ENCODE measurements at places on chromosomes 7 and 10.

DNA sequence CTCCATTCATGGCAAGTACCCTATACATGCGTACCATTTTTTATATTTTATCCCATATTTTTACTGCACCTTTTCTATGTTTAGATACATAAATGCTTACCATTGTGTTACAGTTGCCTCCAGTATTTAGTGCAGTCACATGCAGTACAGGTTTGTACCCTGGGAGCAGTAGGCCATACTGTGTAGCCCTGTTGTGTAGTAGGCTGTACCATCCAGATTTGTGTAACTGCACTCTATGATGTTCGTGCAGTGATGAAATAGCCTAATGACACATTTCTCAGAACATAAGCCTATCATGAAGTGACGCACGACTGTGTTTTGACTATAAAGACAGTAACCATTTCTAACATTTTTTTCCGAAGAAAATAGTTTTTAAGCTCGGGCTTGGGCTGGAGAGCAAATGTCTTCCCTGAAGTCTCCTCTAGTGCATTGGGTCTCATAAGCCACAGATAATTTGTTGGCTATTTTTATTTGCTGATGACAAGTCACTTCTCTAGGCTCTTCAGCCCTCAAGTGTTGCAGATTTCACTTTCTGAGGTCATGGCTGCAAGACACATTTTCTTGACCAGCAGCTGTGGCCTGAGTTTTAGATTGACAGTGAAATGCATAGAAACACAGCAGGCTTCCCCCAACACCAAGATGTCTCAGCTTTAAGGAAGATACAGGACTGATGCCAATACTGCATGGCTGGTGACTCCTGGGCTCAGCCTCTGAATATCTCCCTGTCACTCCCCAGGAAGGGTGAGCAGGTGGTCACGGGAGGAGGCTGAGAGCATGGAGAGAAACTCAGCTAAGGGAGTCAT, 26.9 kb downstream of the EPDR1 start:
- no peak for DNase-seq

GRCh38 chr7:50149369-50149768, 56.3 kb upstream of the ZPBP start:
- DNase-seq, result no peak

- DNase-seq, result no peak
Measured at GRCh38 chr7:75613351-75613750, 121.2 kb downstream of the SPDYE5 start.

- DNase-seq, result no peak
Measured at GRCh38 chr10:52491246-52491995, 177.3 kb downstream of the DKK1 start.

- DNase-seq, result no peak
Measured at GRCh38 chr7:3318874-3319273, 17.8 kb downstream of the SDK1 start.

GRCh38 chr10:102131286-102132170, 1.3 kb upstream of the PPRC1 start:
- DNase-seq, result no peak

DNA sequence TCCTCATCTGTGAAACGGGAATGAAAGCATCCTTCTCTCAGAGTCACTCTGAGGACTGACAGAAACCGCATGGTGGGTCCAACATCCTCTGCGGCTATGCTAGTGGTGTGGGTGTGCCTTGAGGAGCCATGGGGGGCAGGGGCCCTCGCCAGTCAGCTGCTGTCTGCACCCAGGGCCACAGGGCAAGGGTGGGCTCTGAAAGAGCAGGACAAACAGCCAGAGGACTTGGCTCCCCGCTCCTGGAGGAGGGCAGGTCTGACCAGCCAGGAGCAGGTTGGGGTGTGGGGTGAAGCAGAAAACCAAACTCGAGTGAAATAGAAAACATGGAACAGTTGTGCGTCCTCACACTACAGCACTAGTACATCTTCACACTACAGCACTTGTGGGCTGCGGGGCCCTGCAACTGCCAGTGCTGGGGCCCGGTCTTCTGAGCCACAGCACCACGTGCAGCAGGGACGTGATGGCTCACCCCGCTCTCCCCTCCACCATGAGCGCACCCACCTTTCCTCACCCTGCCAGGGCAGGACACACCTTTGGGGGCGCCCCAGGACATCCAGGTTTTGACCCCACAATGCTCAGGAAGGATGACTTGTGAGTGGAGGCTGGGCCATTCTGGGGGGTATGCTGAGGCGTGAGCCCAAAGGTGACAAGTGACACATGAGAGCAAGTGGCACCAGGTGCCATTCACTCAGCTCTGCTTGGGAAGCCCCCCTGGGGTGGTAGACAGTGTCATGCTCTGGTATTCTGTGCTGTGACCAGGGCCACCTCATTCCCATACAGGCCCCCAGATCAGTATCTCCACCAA, 96.1 kb upstream of the RET start:
- peak; percentile 2 for DNase-seq

GRCh38 chr10:89478085-89478738, 57.2 kb downstream of the SLC16A12 start:
- DNase-seq, result no peak

DNA sequence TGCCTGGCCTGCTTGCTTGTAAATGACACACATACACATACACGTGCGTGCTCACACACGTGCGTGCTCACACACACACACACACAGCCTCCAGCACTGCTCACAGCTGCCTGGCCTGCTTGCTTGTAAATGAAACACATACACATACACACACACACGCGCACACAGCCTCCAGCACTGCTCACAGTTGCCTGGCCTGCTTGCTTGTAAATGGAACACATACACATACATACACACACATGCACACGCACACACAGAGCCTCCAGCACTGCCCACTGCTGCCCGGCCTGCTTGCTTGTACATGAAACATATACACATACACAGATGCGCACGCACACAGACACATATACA, 397.2 kb downstream of the PLXNA4 start:
- DNase-seq, result no peak

- no peak for DNase-seq
Measured at GRCh38 chr7:9608560-9608959, 1175.2 kb downstream of the NXPH1 start.

- DNase-seq, result no peak
Measured at GRCh38 chr10:59895629-59896116, 10.7 kb downstream of the CCDC6 start.

GRCh38 chr10:85413570-85413969, 953.0 kb downstream of the GRID1 start:
- DNase-seq, result no peak

DNA sequence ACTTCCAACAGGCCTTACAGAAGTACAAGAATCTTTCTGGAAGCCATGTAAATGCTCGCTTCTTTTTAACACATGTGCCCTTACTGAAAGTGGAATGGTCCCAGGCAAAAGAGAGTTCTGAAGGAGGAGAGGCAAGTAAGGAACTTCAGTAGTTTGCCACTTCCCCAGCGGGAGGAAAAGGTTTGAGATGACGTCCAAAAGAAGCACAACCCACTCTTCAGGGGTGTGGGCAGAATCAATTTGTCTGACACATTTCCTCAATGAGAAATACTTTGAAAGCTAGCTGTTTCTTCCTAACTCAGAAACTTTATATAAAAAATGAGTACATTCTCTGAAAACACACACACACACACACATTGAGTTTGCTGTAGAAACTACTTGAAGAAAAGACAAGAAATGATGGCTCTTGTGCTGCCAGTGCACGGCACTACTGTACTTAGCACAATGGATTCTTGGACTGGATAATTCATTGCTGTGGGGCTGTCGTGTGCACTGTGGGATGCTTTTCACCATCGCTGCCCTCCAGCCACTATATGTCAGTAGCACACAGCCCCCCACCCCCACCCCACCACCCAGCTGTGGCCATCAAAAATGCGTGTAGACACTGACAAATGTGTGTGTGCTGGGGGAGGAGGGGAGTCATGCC, 183.0 kb downstream of the SRPK2 start:
- peak; percentile 44 for DNase-seq

GRCh38 chr7:36625247-36625646, 99.0 kb downstream of the AOAH start:
- no peak for DNase-seq

GRCh38 chr7:90938371-90938770, 325.9 kb upstream of the FZD1 start:
- DNase-seq, result no peak

- DNase-seq, result no peak
Measured at GRCh38 chr7:82429408-82429807, 14.2 kb downstream of the CACNA2D1 start.

- DNase-seq, result no peak
Measured at GRCh38 chr10:6175329-6176055, 27.2 kb upstream of the PFKFB3 start.

- no peak for DNase-seq
Measured at GRCh38 chr7:27079234-27079975, 16.4 kb downstream of the HOXA1 start.

DNA sequence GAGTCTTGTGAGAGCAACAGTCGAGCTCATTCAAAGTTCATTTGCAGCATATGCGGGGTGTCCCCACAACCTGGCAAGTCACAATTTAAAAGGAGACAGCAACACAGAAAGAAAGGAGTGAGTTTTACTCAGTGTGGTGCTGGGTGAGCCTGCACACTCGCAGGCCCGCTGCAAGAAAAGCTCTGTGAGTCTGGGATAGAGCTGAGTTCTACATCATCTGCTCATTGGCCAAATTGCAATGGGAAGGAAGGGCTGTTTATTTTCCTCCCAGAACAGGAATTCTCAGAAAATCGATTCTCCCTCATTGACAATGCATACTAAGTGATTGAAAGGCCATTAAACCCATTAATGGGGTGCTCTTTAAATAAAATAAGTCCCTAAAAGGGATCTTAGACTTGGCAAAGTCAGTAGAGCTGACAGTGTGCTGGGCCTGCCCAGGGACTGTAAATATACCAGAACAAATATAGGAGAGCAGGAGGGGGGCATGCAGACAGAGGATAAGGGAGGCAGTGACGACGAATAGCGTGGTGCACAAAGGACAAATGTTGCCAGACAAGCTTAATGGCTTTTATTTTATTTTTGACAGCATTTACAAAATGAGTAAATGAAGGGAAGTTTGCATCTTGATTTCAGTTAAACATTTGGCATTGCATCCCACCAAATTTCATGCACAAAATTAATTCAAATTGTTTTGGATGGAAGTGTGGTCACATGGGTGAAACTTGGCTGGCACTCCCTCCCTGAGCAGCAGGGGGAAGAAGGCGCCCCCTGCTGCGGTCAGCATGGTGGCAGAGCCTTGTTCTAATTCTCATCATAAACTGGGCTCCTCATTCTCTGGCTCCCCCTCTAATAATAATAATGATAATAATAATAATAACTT, 215.7 kb downstream of the SNX10 start:
- DNase-seq, result no peak

- DNase-seq, result no peak
Measured at GRCh38 chr7:134089446-134089845, 37.7 kb upstream of the LRGUK start.

- DNase-seq, result no peak
Measured at GRCh38 chr10:57338823-57339558, 928.7 kb downstream of the IPMK start.

GRCh38 chr7:138167222-138167621, 91.0 kb downstream of the AKR1D1 start:
- DNase-seq, result no peak

- DNase-seq, result no peak
Measured at GRCh38 chr10:57627642-57628178, 640.0 kb downstream of the IPMK start.

DNA sequence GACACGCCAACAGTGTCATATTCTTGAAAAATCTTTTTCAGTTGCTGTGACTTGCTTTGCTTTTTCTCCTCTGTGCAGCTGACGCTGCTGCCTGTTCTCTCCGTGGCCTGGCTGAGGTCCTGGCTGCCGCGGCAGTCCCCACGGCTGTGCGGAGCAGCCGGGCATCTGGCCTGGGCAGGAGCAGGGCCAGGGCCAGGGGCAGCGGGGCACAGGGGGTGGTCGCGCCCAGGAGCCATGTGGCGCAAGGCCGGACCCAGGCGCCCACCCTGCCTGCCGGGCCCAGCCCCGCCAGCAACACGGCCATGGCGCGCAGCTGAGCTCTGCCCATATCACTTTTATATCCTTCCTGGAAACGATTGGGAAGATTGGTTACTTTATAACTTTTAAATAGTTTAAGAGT, 109.4 kb upstream of the ACBD5 start:
- DNase-seq, result no peak

All from activated T-cell treated with anti-CD3 and anti-CD28 coated beads, Interleukin-2, amount 50 U/mL, for 48 hours (primary cell).